ENCODE measurements at places on chromosomes 5 and 9.

DNA sequence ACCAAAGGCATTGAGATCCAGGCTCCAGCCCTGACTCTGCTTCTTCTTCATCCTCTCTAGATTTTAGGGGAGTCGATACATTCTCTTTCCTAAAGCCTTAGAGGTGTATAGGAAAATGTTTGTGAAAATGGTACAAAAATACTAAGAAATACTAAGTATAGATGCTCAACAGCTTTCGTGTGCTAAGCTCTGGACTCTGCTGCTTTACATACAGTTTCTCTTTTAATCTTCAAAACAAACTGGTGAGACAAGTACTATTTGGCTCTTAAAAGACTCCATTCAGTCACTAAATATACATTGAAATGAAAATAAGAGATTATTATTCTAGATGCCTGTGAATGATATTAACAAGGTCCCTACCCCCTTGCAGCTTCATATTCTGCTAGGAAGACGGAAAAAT, 174.5 kb upstream of the TRPM3 start:
- no peak for DNase-seq

- no peak for DNase-seq
Observed at GRCh38 chr5:176986280-176986679, 20.3 kb downstream of the UIMC1 start.

GRCh38 chr9:127568618-127568970, 43.5 kb upstream of the STXBP1 start:
- DNase-seq = peak; percentile 25

DNA sequence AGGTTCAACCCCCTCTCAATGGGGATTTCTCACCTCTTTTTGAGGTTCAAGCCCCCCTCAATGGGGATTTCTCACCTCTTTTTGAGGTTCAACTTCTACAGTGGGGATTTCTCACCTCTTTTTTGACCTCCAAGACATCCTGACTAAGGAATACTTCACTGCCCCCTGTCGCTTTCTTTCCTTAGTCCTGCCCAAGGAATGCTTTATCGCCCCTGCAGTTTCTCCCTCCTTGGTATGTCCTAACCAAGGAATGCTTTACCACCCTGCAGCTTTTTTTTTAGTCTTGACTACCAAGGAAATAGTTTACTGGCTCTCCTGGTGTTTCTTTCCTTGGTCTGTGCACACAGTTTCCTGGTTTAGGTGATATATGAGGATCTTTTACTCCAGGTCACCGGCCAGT, 9.6 kb upstream of the IRGM start:
- no peak for DNase-seq

DNA sequence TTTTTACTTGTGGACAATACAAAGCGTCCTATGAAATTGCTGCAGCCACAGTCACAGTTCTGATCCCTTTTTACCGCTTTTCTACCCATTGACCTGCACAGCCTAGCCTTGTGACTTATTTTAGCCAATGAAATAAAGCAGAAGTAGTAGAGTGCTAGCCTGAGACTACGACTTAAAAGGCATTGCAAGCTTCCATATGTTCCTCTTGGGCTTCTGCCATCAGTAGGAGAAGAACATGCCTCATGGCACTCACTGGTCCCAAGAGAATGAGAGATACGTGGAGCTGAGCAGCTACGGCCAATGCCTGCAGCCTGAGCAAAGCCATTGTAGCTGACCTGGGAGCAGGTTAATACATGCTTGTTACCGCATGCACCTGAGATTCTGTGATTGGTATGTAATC, 416.6 kb upstream of the CLINT1 start:
- DNase-seq = no peak

- DNase-seq = no peak
Observed at GRCh38 chr9:136740971-136741882, 1.5 kb downstream of the LCN10 start.

DNA sequence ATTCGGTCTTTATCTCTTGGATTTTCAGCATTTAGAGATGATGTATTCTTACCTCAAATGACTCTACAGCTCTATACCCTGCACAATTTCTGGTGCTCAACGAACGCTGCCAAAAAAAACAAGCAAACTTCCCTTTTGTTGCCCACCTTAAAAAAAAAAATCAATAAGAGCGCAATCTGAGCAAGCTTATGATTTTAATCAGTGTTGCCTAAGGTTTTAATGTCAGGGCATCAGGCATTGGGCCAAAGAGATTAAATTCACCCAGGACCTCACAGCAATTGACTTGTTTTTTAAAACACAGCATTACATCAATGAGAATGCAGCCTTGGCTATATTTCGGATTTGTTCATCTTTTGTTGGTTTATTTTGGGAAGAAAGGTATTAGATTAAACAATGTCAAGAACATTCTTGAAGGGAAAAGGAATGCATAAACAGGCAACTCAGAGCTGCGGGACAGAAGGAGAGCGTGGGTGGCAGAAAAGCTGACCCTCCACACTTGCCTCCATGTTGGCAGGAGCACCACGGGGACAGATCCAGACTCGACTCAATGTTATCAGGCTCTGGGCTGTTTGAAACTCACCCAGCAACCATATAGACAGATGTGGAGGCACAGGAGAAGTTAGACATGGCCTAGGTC, 127.5 kb upstream of the DAPK1 start:
- DNase-seq = no peak

DNA sequence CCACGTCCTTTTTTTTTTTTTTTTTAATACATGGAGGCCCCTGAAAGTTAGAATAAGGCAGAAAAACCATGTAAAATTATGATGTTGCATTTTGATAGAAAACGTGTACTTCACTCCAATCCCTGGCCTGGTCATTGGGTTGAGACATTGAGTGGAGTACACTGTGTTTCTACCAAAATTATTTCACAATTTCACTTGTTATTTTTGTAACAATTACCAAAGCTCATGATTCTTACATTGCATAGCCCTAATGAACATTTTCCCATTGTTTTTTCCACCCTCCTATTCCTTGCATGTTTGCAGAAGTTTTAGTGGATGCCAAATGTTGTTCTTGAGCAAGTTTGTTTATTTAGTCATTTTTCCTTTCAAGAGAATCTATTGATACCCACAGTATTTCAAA, 21.9 kb downstream of the MAMDC2 start:
- no peak for DNase-seq

- no peak for DNase-seq
Observed at GRCh38 chr5:177423671-177424070, 2.8 kb upstream of the GRK6 start.

DNA sequence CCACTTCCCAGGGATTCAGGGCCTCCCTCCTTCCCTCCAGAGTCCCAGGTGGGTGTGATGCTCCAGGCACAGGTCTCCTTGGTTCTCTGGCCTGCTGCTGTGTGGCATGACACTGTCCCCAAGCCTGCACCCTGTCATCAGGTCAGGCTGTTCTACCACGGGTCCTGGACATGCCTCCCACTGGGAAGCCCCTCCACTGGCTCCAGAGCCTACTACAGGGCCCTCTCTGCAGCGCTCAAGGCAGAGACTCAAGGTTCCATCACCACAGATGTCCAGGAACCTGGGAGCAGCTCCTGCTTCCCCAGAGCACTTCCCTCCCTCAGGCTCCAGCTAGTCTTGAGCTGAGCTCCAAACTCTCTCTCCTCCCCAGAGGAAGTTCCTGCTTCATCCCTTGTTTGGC, 237.3 kb downstream of the PBX3 start:
- no peak for DNase-seq

GRCh38 chr5:112929336-112930081, 7.5 kb upstream of the REEP5 start:
- no peak for DNase-seq

DNA sequence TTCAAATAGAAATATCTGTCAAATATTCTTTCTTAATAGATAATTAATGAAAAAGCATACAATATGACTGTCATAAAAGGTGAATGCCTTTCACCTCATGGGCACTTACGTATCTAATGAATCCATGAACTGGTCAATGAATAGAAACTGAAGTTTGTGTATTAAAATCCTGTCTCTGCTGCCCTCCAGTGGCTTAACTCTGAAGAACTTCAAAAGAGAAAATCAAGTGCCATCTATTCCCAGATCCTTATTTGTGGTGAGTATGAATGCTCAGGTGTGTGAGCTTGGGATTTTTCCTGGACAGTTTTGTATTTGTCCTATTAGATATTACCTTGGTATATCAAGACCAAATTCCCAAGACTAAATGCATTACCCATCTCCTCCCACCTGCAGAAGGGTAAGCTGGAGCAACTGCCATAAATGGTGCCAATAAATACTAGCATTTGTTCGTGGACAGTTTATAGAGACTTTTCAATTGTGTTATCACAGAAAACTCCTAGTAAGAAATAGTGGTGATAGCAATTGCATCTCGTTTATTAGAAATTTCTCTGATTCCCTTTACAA, 44.0 kb upstream of the SVEP1 start:
- peak; percentile 28 for DNase-seq

- DNase-seq = no peak
Observed at GRCh38 chr5:38613992-38614836, 57.8 kb upstream of the LIFR start.

GRCh38 chr5:61767231-61768080, 435.4 kb downstream of the ZSWIM6 start:
- no peak for DNase-seq

GRCh38 chr5:108765647-108766046, 17.9 kb downstream of the FER start:
- DNase-seq = no peak

DNA sequence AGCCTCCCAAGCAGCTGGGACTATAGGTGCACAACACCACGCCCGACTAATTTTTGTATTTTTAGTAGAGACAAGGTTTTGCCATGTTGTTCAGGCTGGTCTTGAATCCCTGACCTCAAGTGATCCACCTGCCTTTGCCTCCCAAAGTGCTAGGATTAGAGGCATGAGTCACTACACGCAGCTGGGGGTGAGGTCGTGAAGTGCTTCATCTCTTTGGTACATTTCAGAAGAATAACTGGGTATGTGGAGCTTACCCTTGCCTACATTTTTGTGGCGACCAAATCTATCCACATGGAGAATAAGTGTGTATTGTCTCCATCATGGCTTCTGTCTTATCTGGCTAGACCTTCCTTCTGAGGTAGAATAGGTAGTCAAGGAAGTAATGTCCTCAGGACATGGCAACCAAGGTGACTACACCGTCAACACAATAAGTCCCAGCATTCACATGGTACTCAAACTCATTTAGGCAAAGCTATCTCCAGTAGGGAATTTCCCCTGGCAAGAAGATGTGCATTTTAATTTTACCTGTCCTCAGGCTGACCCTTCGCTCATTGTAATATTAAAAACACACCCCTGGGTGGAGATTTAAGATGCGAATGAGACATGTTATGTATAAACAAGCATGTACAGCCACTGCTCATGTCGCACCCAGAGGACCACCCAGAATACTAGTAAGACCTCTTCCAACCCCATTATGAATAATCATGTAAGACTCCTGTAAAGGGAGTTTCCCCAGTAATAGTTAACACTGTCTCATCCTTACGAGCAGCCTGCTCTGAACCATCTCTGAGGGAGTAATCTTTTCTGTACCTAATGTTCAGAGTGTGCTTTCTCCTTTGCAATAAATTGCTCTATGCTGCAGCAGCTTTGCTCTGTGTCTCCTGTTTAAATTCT, 1173.2 kb downstream of the TAF11L14 start:
- no peak for DNase-seq

GRCh38 chr9:36739373-36740116, 166.8 kb downstream of the MELK start:
- DNase-seq = no peak

DNA sequence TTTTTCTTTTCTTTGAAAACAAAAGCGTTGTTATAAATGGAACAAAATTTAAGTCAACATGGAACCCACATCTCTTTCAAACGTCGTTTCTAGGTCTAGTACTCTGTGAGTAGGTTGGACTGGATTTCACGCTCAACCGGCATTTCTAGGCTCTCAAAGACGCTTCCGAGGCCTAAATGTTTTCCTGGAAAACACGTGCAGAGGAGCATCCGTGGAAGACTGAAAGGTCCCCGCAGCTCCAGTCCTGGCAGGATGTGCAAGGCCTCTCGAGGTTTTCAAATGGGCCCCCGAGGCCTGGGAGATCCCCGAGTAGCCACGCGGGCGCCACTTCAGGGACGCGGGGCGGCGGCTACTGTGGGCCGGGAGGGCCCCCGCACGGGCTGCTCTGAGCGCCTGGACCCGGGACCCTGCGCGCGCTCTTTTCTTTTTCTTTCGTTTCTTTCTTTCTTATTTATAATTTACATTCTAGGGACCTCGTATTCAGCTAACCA, 4.2 kb upstream of the IRX2 start:
- DNase-seq = no peak

DNA sequence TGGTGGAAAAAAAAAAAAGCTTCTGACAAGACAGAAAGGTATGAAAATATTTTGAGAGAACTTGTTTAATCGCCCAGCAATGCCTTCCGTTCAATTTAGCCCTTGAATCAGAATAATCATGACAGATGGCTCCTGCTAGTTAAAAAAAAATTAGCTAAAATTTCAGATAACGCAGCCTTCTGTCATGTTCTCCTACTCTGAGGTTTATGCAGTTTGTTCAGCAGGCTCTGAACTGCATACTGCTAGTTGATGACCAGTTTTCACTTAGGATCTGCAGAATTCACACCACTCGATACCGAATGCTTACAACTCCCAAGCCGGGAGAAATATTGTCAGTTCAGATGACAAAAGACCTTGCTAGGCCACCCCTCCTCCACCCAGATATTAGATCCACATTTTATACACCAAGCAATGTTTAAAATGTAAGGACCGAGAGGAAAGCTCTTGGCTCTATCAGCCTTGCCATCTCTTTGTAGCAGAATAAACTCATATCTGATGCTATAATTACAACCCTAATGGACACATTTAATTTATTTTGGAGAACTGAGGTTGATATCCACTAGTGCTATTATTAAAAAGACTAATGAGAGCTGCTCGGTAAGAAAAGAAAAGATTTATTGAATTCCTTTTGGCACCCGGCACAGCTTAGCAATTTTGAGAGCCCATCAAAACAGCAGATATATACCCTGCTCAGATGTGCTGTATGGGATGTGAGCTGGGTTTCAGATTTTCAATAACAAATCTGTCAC, 322.8 kb downstream of the GLIS3 start:
- DNase-seq = no peak

DNA sequence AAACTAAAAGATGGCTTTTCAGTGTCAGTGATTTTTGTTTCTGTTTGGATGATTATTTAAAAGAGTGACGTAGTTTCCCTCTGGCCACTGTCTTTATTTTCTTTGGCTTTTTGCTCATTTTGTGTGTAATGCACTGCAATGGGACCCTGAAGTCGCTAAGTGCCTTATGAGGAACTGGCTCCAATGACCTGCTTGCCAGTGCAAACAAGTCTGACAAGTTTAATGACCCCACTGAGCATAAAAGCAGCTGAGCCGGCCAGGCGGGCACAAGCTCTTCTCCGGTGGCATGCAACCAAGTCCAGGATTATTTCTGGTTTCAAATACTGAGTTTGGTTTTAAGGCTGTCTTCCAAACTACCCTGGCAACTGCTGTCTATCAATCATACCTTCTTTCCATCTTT, 15.6 kb upstream of the GNA14 start:
- no peak for DNase-seq

DNA sequence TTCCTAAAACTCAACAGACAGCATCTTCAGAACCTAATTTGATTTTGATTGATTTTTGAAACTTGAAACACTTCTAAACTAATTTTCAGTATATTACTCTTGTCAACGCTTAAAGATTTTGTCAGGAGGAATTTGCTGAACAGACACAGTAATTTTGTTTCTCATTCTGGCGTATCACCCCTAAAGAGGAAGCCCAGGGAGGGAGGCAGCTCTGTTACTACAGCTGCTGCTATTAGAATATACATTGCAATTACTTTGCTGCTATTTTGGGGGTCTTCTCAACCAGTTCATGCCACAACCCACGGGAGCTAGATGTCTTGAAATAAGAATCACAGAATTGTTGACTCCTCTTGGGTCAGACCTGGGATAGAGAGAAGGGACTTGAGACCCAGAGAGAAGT, 122.6 kb downstream of the TLR4 start:
- DNase-seq = no peak

All from activated CD4-positive, alpha-beta T cell treated with anti-CD3 and anti-CD28 coated beads for 36 hours (primary cell).